HS-27A (cell line): ENCODE measurements at places on chromosomes 16 and 17.

DNA sequence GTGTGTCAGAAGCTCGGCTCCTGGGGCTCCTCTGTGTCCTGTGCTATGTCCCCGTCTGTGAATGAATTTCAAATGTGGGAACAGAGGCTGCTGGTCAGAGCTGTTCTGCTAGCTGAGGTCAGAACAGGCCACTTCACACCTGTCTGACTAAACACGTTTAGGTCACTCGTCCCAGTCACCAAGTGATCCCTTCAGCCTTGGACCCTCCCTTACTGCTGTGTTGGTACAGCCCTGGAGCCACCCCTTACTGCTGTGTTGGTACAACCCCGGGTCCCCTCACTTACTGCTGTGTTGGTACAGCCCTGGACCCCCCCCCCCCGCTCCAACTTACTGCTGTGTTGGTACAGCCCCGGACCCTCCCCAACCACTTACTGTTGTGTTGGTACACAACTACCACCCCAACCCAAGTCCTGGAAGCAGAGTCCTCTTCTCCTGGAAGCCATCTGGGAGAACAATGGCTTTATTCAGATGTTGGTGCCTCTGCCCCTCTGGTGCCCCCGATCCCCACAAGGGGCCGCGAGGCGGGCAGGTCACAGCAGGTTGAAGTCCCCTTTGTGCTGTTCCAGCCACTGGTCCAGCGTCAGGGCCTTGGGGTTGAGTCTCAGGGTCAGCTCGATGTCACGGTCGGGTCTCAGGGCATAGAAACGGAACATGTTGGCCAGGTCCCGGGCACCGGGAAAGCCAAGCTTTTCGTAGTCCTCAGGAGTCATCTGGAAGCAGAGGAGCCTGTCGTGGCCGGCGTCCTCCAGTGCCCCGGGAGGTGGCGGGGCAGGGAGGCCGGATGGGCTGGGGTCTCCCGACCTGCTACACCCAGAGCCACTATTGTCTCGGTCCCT is 13.0 kb downstream of the NMRAL1 start:
- no peak for DNase-seq

DNA sequence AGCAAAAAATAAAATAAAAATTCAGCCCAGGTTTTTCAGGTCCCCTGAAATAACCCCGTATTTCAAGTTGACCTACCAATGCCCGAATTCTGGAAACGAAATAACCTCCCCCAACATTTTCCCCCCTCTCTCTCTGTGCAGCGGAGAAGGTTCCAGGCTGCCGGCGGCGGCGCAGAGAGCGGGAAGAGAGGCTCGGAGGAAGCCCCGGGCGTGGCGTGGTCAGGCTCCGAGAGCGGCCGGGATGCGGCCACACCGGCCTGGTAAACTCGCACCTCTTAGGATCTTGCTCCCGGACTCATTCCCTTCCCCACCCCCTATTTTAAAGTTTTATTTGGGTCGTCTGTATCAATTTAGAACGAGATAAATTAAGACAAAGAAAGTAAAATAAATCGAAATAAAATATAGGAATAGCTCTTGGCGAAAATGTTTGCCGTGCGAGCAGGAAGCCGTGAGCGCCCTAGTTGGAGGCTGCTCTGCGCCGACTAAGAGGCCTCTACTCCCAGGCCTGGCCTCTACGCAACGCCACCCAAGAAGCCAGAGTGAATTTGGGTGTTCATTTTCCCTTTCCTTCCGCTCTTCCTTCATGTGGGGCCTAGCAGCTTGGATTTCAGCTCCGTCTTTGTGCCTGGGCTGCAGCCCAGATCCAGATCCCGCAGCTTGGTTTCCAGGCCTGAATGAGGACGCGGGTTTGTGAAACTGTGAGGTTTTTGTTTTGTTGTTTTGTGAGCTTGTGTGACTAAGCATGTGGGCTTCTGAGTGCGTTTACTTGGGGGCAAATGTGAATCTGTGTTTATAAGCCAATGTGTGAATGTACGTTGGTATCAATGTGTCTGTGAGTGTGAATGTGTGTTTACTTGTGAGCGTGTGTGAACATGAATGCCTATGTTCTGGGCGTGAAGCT is 1.5 kb upstream of the HOXB6 start:
- DNase-seq, result no peak

DNA sequence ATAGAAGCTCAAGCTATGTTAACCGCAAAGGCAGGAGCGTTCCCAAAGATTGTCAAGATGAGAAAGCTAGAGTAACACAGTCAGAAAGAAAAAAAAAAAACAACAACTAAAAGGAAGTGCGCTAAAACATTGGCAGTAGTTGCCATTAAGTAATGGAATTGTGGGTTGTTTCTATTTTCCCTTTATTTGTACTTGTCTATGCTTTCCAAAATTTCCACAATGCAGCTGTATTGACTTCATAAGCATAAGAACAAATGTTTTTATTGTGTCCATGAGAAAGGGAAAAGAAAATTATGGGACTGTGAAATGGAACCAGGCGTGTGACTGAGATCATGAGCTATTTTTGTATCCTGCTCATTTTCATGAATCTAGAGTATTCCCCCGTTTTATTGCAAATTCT is 153.4 kb downstream of the TMEM114 start:
- no peak for DNase-seq

- no peak for DNase-seq
Measured at GRCh38 chr17:54727624-54728023, 173.0 kb upstream of the TOM1L1 start.

GRCh38 chr16:51153577-51154031 is 2.5 kb upstream of the SALL1 start:
- no peak for DNase-seq

GRCh38 chr17:43553573-43553972 is 7.4 kb upstream of the ETV4 start:
- no peak for DNase-seq

DNA sequence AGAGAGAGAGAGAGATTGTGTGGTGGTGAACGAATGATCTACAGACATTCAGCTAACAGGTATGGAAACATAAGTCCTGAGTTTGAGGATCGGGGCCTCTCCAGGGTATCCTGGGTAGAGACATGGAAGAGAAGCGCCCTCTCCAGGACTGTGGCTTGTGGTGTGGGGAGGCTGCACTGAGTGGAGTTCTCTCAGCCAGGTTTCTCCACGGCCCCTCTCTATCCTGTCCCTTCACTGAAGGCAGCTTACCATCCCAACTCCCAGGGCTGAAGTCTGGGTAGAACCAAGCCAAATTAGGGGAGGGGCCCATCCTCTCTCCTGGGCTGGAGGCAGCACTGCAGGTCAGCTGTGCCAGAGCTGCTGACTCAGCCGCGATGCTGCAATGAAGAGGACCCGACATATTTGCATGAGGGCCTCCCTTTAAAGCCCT is 6.2 kb downstream of the C1QL1 start:
- no peak for DNase-seq

- no peak for DNase-seq
Measured at GRCh38 chr16:30996324-30996984, 11.4 kb downstream of the HSD3B7 start.

- no peak for DNase-seq
Measured at GRCh38 chr16:66547101-66547989, 2.6 kb downstream of the TK2 start.

- no peak for DNase-seq
Measured at GRCh38 chr17:48642059-48642842, 16.1 kb upstream of the HOXB9 start.

- DNase-seq, result no peak
Measured at GRCh38 chr17:38705803-38706504, 881 bp downstream of the MLLT6 start.

DNA sequence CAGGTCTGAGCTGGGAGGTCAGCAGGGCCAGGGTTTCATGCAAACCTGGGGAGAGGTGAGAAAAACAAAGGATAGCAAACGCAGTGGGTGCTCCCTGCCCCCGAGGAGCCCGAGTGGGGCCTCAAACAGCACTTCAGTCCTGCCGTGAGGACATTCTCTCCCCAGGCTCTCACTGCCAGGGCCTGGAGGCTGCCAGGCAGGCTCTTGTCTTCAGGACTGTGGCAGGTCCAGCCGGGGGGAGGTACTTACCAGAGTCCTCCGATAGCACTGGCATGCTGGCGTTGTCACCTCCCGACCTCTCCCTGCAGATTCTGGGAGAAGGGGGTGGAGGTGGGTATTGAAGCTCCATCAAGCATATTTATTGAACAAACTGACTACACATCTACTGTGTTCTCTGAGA is 1.3 kb downstream of the MPP3 start:
- DNase-seq, result no peak
